ENCODE measurements at places on chromosomes 2 and 18. TPM values are rescaled to one million over a fixed set of nuclear protein-coding genes. Genes with fewer than 3 reads are reported as not detected.

FER1L5 gene
- total RNA-seq, result 0.35 TPM

CAPN13 gene
- total RNA-seq, result 9.8 TPM

RNMT gene
- 25.8 TPM for total RNA-seq

TRABD2A gene
- total RNA-seq, result 3.0 TPM

DCDC2C gene
- total RNA-seq, result not detected

SIX3 gene
- not detected for total RNA-seq

EPB41L3 gene
- 98.7 TPM for total RNA-seq

C2orf66 gene
- 0.16 TPM for total RNA-seq

PAIP2B gene
- total RNA-seq, result 4.6 TPM

FHL2 gene
- 11.4 TPM for total RNA-seq

B3GNT7 gene
- total RNA-seq, result 107 TPM

CABYR gene
- 1.1 TPM for total RNA-seq

ADGRF3 gene
- 0.12 TPM for total RNA-seq

UNC50 gene
- 48.9 TPM for total RNA-seq

CHST10 gene
- total RNA-seq, result 11.9 TPM

RHOB gene
- 116 TPM for total RNA-seq

STEAP3 gene
- total RNA-seq, result 43.8 TPM

TRIP12 gene
- 203 TPM for total RNA-seq

TCF7L1 gene
- total RNA-seq, result 16.4 TPM

UGT1A8 gene
- total RNA-seq, result not detected

CCL20 gene
- 1.9 TPM for total RNA-seq

RIT2 gene
- not detected for total RNA-seq

MEP1B gene
- not detected for total RNA-seq

R3HDM1 gene
- total RNA-seq, result 24.7 TPM

KCNJ3 gene
- total RNA-seq, result not detected

CD8B2 gene
- 0.10 TPM for total RNA-seq

SPATA3 gene
- not detected for total RNA-seq

SLC40A1 gene
- 104 TPM for total RNA-seq

REG3G gene
- not detected for total RNA-seq

ODC1 gene
- total RNA-seq, result 55.0 TPM

CNPPD1 gene
- 59.0 TPM for total RNA-seq

MTERF4 gene
- total RNA-seq, result 26.7 TPM

AFG3L2 gene
- total RNA-seq, result 39.8 TPM

OTX1 gene
- 0.55 TPM for total RNA-seq

ANKRD62 gene
- total RNA-seq, result 0.20 TPM

NBEAL1 gene
- total RNA-seq, result 72.2 TPM

BOK gene
- total RNA-seq, result 34.9 TPM

CHRNG gene
- not detected for total RNA-seq

REG1B gene
- total RNA-seq, result not detected

All from left lung (tissue), 14 donors.